ENCODE measurements at places on chromosomes 6 and 20. TPM values are rescaled to one million over a fixed set of nuclear protein-coding genes. Genes with fewer than 3 reads are reported as not detected.

The MYO6 gene
- total RNA-seq = 1.4 TPM

DNA sequence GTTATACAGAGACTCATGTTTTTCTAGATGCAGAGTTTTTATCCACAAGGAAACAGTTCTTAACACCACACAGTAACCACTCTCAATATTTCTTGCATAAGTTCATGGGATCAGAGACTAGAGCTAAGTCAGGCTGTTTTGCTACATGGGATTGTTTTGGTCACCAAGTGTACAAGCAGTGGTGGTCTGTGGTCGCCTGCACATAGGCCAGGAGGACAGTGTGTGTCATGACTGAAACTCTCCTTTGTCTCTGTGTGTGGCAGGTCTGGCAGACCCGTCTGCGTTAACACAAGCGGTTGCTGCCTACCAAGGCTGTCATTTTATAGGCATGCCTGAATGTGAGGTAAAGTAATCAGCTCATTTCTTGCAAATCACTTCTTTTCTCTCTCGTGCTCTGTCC is 18.9 kb downstream of the WRNIP1 start:
- no peak overlapping the region for H3K4me3 ChIP-seq
- no peak for DNase-seq
- H3K27ac ChIP-seq = no peak overlapping the region
- H3K4me1 ChIP-seq = peaks cover 15% of the 10 kb centered on the region
- H3K27me3 ChIP-seq = no peaks in the 10 kb centered on the region

DNA sequence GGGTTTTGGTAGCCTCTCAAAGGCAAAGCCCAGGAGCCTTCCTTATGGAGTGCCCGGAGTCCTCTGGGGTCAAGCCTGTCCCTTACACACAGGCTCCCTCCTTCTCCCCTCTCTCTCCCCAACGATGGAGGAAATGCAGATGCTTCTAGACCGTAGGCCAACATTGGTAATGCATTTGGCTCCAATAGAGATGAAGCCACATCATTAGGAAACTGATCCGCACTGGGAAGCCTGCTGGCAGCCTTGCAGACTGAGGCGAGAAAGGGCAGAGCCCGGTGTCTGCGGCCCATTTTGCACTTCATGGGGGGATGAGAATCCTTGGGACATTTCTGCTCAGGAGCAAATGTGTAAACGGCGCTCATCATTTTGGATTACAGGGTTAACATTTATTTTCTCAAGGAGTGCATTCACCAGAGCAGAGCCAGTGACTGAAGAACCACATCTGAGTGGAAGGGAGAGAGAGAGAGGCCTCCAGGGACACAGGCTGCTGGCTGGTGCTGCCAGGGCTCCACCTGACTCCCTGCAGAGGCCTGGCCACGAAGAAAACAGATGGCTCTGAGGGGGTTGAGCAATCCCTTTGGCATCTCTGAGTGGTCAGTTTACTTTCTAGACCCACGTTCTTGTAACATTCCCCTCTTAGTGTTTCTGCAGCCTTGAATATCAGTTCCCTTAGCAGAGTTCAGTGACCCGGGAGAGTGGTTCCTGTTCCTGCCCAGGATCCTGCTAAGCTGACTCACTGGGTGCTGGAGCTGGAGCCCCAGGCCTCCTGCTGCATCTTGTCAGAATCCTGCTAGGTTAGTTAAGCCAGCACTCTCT is 4.4 kb upstream of the CST3 start:
- H3K27me3 ChIP-seq = peaks cover 5% of the 10 kb centered on the region
- H3K4me1 ChIP-seq = peaks cover under 1% of the 10 kb centered on the region
- no peaks in the 10 kb centered on the region for H3K36me3 ChIP-seq
- H3K4me3 ChIP-seq = no peak overlapping the region

DNA sequence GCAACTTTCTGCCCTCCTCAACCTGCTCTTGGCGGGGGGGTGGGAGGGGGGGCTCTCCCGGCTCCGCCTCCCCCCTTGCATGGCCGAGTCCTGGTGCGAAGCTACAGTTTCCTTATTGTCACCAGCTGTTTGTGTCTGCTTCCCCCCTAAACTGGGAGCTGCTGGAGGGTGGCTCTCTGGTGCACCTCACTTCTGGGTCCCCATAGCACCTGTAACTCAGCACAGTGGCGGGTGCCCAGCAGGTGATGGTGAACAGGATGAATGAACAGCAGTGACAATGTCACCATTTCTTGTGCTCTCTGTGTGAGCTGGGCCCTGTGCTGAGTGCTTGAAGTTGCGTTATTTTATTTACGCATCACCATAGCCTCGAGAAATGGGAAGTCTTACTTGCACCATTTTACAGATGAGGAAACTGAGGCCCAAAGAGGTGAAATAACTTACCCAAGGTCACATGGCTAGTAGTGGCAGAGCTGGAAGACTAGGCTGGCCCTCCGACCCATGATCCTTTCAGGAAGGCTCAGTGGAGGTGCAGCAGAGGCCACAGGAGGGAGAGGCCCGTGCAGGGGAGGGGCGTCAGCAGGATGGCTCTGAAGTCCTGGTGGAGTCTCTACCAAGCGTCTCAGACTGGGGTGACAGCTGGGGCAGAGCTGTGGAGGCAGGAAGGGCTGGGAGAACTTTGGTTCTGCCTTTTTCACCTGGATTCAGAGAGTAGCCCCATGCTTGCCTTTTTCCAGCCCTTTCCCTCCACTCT is 41.8 kb downstream of the SRC start:
- H3K4me1 ChIP-seq = peaks cover 12% of the 10 kb centered on the region
- H3K4me3 ChIP-seq = no peak overlapping the region
- no peaks in the 10 kb centered on the region for H3K36me3 ChIP-seq

- DNase-seq = peak; percentile 46
- peaks cover 6% of the 10 kb centered on the region for H3K27me3 ChIP-seq
- no peak overlapping the region for H3K27ac ChIP-seq
- no peak overlapping the region for H3K4me3 ChIP-seq
- H3K4me1 ChIP-seq = peaks cover 1% of the 10 kb centered on the region
These were observed 68.8 kb downstream of the CDC5L start for GRCh38 chr6:44456070-44456965.

Measured in activated CD8-positive, alpha-beta T cell treated with anti-CD3 and anti-CD28 coated beads for 36 hours (primary cell).